ENCODE measurements at places on chromosomes 7 and 10. TPM values are rescaled to one million over a fixed set of nuclear protein-coding genes. Genes with fewer than 3 reads are reported as not detected.

The MINDY4 gene
- total RNA-seq = 3.0 TPM

The GOLGA7B gene
- 3.6 TPM for total RNA-seq

The HOXA6 gene
- 1.9 TPM for total RNA-seq

The CYP26C1 gene
- not detected for total RNA-seq
